NCI-H1105 treated with DMSO at 0.1 percent for 48 hours (cell line): ENCODE measurements at places on chromosomes 16 and 17.

GRCh38 chr16:5560084-5560483 lies 462.5 kb upstream of the EEF2KMT start:
- no peak for DNase-seq

- no peak for DNase-seq
Measured at GRCh38 chr17:1294157-1294717, 14.8 kb downstream of the TRARG1 start.

DNA sequence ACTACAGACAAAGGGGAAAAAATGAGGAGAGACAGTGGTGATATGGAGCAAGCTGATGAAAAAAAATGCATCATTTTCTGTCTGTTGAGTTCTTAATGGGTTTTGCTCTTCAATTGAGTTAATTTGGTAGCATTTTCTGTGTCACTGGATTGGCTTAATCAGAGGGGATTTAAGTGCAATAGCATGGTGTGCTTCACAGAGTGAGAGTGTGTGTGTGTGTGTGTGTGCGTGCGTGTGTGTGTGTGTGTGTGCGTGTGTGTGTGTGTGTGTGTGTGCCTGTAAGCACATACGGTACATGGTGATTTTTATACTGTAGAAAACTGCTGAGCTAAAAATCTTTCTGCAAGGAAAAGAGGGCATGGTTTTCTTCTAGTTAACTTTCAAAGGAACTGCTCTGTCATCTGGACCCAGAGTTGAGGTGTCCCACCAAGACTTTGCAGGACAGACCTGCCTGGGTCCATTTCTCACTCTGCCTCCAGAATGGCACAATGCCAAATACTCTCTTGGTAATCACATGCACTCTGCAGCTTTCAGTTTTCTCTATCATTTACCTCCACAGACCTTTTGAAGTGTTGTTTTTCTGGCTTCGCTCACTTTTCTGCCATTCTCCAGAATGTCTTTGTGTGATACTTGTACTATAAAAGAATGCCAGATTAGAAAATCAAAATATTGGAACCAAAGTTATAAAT lies 952.6 kb upstream of the SOX9 start:
- DNase-seq = peak; percentile 71

GRCh38 chr17:35377706-35378105 lies 4.3 kb upstream of the SLFN11 start:
- no peak for DNase-seq

DNA sequence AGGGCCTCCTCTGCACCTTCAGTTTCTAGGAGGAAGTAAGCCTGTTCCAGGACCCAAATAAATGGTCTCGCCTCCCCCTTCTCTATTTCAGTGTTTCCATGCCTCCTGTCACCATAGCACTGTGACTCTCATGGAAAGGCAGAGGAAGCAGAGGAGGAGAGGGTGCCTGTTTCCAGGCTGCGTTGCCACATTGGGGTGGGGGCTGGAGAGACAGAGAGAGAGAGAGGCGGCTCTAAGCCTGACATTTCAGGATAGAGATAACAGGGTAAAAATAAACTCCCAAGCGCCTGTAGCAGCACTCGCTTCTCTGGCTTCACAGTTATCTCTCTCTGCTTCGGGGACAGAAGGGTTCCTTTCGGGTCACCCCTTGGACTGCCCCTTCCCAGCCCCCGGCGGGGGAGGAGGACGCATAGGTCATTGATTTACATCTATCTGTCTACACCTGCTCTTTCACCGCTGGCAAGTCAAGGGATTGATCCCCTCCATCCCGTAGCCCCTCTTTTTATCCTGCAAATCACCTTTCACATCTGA lies 71.2 kb upstream of the MRTFB start:
- no peak for DNase-seq

DNA sequence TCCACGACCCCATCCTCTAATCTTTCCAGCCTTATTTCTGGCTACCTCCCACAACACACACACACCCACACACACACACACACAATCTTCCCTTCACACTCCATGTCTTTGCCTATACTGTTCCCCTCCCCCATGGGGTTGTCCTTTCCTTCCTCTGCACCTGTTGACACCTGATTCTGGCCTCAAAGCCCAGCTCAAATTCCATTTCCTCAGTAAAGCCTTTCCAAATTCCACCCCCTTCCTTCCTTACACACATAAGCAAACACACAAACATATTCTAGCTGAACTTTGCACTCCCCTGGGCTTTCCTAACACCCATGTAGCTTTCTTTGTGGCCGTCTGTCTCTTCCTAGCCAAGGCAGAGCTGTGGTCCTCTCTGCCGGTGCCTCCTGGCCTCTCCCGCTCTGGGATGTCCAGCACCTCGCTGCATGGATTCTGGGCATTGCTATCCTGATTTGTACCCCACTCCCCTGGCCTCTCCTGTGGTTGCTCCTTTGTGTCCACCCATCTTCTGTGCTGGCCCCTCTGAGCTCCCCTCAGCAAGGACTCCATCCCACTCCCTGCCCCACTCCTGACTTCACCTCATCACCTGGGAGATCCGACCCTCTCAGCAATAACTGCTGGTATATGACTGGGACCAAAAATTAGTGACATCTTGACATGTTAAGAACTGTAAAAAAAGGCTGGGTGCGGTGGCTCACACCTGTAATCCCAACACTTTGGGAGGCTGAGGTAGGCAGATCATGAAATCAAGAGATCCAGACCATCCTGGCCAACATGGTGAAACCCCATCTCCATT lies 8.4 kb upstream of the SRCIN1 start:
- no peak for DNase-seq

DNA sequence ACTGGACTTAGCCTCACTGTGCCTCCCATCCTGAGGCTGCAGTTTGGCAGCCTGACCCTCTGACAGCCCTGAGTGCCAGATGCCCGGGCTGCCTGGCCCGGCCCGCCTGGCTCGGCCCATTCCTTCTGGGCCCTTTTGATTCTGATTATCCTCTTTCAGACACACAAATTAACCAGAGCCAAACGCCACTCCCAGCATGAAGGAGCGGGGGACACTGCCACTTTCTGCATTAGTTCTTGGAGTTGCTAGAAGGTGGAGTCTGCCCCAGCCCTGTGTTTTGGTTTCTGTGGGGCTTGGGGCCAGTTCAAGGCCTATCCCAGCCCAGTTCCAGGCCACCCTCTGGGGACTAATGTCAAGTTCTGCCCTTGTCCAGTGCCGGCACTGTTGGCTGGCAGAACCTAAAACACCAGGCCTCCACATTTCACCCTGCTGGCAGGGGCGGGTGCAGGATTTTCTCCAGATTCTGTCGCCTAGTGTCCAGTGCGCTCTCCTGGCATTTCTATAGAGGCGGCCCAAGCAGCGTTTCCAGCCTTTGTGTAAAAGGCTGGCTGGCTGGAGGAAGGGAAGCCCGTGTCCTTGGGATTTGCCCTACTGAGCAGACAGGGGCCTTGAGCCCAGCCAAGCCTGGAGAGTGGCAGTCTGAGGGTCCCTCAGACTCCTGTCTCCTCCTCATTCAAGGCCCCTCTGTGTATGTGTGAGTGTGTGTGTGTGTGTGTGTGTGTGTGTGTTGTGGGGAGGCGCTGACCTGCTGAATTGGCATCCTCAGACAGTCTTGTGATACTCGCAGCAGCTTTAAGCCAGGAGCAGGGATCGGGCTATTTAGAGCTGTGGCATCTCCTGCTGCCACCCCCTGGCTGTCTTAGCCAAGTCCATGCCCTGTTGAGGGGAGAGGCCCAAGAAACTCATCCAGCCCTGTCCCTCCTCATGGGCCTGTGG lies 21.4 kb downstream of the PLCD3 start:
- DNase-seq = no peak

- DNase-seq = peak; percentile 51
Measured at GRCh38 chr17:29145289-29146073, 34.7 kb downstream of the MYO18A start.

GRCh38 chr17:77400445-77400870 lies 259.7 kb downstream of the SEC14L1 start:
- no peak for DNase-seq

GRCh38 chr16:46428108-46429061 lies 192.8 kb downstream of the SHCBP1 start:
- no peak for DNase-seq

GRCh38 chr17:28151001-28151400 lies 108.5 kb downstream of the NLK start:
- peak; percentile 90 for DNase-seq

GRCh38 chr16:50316848-50317630 lies 50.7 kb downstream of the ADCY7 start:
- DNase-seq = no peak

GRCh38 chr17:70642059-70642458 lies 472.7 kb downstream of the KCNJ2 start:
- DNase-seq = no peak

GRCh38 chr17:4540224-4540651 lies 14.9 kb downstream of the MYBBP1A start:
- no peak for DNase-seq

DNA sequence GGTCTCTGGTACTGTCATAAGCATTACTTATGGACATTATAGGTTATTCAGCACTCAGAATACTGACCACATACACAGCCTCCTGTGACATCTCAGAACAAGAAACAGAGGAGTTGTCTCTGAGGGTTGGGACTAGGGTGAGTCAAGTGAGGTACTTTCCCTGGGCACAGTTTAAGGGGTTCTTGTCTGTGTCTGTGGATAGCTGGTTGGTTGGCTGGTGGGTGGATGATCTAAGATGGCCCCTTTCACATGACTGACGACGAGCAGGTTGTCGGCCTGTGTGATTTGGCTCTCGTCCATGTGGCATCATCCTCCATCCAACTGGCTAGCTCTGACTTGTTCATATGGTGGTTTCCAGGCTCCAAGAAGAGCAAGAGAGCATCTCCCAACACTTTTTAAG lies 163.9 kb downstream of the PRKCB start:
- DNase-seq = no peak

DNA sequence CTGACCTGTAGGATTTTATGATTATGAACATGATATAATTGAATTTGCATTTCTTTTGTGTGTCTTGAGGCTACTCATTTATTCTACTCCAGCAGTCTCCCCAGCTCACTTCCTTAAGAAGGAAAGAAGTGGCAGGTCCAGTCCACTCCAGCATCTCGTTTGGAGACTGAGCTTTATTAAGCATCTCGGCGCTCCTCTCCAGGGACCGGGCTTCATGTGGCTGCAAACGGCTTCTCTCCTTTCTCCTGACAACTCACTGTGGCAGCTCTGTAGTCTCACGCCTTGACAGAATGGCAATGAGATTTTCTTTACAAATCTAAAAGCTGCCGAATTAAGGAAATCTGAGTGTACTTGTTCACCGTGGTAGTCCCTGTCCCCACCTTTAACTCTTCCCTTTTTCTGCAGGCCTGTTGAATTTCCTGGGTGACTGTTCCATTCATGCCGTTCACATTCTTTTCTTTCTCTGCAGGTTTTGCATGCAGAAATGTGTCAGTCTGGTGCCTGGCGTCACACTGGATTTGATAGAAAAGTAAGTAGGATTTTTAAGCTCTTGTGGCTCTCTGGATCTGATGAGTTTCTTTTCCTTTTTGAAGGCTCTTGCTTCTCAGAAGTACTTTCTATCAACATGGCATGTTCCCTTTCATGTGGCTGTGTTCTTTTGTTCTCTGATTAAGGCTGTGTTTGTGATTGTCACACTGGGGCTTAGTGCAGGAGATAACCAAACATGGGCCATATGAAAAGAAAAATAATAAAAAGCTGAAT lies 200.5 kb upstream of the CHMP6 start:
- DNase-seq = no peak

DNA sequence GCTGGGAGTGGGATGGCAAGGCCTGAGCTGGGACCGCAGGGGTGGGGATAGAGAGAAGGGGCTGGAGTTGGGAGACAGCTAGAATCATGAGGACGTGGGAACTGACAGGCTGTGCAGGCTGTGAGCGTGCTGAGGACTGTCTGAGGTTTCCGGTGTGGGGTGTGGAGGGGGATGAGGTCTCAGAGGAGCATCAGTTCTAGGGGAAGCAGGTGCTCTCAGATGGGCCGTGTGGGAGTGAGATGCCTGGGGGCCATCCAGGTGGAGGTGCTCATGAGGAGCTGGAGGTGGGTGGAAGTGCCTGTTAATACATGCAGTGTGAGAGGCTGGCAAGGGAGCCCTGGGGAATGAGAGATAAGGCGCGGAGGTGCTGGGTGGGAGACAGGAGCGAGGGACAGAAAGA lies 27.2 kb downstream of the HASPIN start:
- no peak for DNase-seq

DNA sequence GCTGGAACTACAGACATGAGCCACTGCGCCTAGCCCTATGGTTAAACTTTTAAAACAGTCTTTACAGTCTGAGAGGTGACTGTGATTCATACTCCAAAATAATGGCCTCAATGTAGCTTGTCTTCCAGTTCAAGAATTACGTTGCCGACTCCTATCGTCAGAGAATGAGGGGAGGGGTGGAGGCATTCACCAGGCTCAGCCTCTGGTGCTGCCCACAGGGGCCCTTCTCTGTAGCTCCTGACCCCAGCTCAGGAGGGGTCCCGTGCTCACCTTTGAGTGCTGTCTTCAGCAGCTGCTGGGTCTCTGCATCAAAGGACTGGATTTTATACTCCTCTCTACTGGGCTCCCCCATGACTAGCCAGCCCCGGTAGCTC lies 1.2 kb downstream of the MIF4GD start:
- no peak for DNase-seq

DNA sequence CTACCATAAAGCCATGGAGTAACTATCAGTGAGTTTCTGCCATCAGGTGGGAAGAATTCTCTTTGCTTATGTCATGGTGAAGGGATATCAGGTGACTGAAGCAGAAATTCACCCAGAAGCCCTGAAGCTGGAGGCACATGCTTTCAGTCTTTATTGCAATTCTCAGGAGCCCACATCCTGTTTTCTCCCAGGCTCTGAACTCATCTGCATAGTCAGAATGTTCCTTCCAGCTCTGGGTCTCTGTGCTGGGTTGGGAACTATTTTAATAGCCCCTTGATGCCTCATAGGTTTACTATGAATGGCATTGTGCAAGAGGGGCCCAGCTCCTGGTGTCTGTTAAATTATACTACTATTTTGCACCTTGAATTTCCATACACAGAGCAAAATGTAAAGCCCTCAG lies 198.4 kb upstream of the SOX9 start:
- no peak for DNase-seq
